ENCODE measurements at places on chromosomes 6 and 20.
A peak's percentile ranks its signal among the peaks of the same experiment; 100 is the strongest.

- H3K27ac ChIP-seq = no peak overlapping the region
- H3K4me1 ChIP-seq = peaks cover 39% of the 10 kb centered on the region
- peaks cover 11% of the 10 kb centered on the region for H3K36me3 ChIP-seq
- peak; percentile 74 for DNase-seq
- peaks cover 7% of the 10 kb centered on the region for H3K27me3 ChIP-seq
These were observed 17.5 kb downstream of the DNMT3B start for GRCh38 chr20:32779500-32780211.

GRCh38 chr20:45300961-45301360 lies 5.7 kb upstream of the RBPJL start:
- H3K36me3 ChIP-seq = no peaks in the 10 kb centered on the region
- peak; percentile 74 for DNase-seq
- no peaks in the 10 kb centered on the region for H3K4me1 ChIP-seq
- H3K27me3 ChIP-seq = peaks cover 10% of the 10 kb centered on the region
- no peak overlapping the region for H3K27ac ChIP-seq
- no peak overlapping the region for H3K4me3 ChIP-seq

GRCh38 chr20:38414769-38415450 lies 20.2 kb downstream of the SNHG17 start:
- H3K27me3 ChIP-seq = no peaks in the 10 kb centered on the region
- no peak for DNase-seq
- peaks cover 4% of the 10 kb centered on the region for H3K36me3 ChIP-seq
- no peak overlapping the region for H3K27ac ChIP-seq

- H3K27me3 ChIP-seq = no peaks in the 10 kb centered on the region
- DNase-seq = no peak
- H3K4me3 ChIP-seq = no peak overlapping the region
- H3K36me3 ChIP-seq = no peaks in the 10 kb centered on the region
These were observed 41.2 kb downstream of the BCAS1 start for GRCh38 chr20:54029176-54029575.

- peaks cover 21% of the 10 kb centered on the region for H3K4me1 ChIP-seq
- no peak for DNase-seq
- H3K4me3 ChIP-seq = peak overlapping the region; percentile 60
- peaks cover 21% of the 10 kb centered on the region for H3K27me3 ChIP-seq
- H3K27ac ChIP-seq = peak overlapping the region; percentile 59
These were observed 22.2 kb downstream of the HLA-F start for GRCh38 chr6:29745386-29745785.

- DNase-seq = no peak
- peaks cover 45% of the 10 kb centered on the region for H3K4me1 ChIP-seq
- no peaks in the 10 kb centered on the region for H3K36me3 ChIP-seq
- H3K4me3 ChIP-seq = no peak overlapping the region
These were observed 48.5 kb upstream of the NT5E start for GRCh38 chr6:85401186-85402021.

DNA sequence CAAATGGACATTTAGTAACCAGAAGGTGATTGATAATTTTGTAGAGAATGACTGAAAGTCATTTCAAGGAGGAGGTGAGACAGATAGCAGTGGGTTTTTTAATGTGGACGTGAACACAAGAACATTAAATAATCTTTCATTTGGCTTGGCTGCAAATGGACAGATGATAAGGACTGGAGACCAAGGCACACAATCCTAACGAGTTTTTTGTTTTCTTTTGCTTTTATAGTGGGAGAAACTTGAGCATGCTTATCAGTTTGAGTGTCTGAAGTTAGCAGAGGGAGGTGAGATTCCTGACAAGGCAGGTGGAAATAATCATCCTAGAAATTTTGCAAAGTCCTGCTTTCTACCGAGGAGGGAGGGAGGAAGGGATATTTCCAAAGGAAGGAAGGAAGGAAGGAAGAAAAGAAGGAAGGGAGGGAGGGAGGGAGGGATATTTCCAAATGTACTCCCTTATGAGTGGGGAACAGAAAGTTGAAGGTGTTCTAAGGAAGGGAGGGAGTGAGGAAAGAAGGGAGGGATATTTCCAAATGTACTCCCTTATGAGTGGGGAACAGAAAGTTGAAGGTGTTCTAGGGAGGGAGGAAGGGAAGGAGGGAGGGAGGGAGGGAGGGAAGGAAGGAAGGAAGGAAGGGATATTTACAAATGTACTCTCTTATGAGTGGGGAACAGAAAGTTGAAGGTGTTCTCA lies 63.1 kb downstream of the RNF217 start:
- H3K27ac ChIP-seq = no peak overlapping the region
- DNase-seq = no peak
- peaks cover 2% of the 10 kb centered on the region for H3K27me3 ChIP-seq
- H3K36me3 ChIP-seq = peaks cover 15% of the 10 kb centered on the region
- no peaks in the 10 kb centered on the region for H3K4me1 ChIP-seq

DNA sequence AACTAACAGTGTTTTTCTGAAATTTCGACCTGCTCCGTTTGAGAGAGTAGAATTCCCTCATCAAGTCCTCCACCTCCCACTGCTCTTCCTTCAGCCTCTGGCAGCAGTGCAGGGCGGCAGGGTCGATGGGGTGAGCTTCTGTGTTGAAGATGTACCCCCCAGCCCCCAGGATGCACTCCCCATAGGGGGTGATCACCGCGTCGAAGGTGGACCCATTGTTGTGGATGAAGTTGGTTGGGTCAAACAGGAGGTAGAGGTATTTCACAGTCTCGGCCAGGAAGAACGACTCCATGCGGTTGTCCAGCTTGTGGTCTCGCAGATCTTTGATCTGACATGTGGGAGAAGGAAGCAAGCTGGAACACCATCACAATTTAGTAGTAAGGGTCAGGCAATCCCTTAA lies 23.0 kb upstream of the TRPC4AP start:
- H3K36me3 ChIP-seq = peaks cover 41% of the 10 kb centered on the region
- no peak overlapping the region for H3K27ac ChIP-seq
- H3K4me3 ChIP-seq = peak overlapping the region; percentile 8
- peaks cover 15% of the 10 kb centered on the region for H3K4me1 ChIP-seq
- DNase-seq = no peak
- peaks cover 2% of the 10 kb centered on the region for H3K27me3 ChIP-seq

DNA sequence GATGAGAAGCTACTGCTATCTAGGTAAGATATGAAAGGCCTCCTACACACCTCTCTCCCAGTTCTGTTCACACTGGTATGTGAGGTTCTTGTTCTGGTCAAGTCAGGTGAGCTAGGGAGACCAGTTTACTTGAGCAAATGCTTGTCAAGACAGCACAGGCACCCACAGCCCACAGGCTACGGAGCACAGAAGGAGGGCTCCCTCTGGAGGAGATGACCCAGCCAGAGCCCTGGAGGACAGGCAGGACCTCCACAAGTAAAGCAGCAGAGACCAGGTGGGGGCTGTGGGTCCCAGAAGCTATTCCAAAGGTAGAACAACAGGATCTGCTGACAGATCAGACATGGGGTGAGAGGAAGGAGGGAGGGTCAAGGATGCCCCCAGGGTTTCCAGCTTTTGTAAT lies 13.2 kb downstream of the MMP24OS start:
- no peak overlapping the region for H3K4me3 ChIP-seq
- H3K27me3 ChIP-seq = peaks cover 7% of the 10 kb centered on the region
- no peak overlapping the region for H3K27ac ChIP-seq
- peaks cover 8% of the 10 kb centered on the region for H3K36me3 ChIP-seq
- H3K4me1 ChIP-seq = peaks cover 11% of the 10 kb centered on the region
- DNase-seq = peak; percentile 58

GRCh38 chr20:10209091-10209490 lies 9.5 kb upstream of the SNAP25 start:
- H3K27ac ChIP-seq = no peak overlapping the region
- DNase-seq = no peak
- no peaks in the 10 kb centered on the region for H3K27me3 ChIP-seq
- H3K36me3 ChIP-seq = no peaks in the 10 kb centered on the region
- no peak overlapping the region for H3K4me3 ChIP-seq
- no peaks in the 10 kb centered on the region for H3K4me1 ChIP-seq

DNA sequence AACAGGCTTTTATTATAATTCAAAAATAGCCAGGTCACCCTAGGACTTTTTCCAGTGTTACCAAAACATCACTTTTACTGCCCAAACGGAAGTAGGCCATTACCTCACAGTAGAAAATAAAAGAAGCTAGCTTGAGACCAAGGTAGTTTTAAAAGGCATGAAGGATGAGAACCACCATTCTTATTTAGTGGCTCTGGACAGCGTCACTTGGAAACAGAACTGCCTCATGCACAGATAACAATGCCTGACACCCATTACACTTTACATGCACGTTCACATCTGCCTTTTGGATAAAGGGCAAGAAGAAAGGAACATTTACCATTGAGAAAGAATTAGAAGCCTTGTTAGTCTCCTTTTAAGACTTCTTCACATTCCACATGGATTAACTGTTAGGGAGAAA lies 1.9 kb upstream of the PAQR8 start:
- peaks cover 9% of the 10 kb centered on the region for H3K27me3 ChIP-seq
- H3K4me1 ChIP-seq = peaks cover 14% of the 10 kb centered on the region
- H3K4me3 ChIP-seq = no peak overlapping the region
- H3K36me3 ChIP-seq = peaks cover 3% of the 10 kb centered on the region
- H3K27ac ChIP-seq = no peak overlapping the region

DNA sequence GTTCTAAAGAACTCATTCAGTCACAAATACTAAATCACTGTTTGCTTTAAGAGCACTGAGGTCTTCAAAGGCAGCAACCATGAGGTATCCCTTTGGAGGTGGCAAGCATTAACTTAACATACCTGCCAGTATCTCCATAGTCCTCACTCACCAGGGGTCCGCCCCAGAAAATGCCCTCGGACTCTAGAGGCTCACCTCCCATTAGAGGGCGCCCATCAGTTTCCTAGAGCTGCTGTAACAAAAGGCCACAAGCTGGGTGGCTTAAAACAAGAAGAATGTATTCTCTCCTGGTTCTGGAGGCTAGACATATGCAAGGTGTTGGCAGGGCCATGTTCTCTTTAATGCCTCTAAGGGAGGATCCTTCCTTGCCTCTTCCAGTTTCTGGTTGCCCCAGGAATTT lies 12.0 kb upstream of the RNGTT start:
- H3K27me3 ChIP-seq = peaks cover 15% of the 10 kb centered on the region
- peaks cover 12% of the 10 kb centered on the region for H3K4me1 ChIP-seq
- no peak overlapping the region for H3K4me3 ChIP-seq
- no peak overlapping the region for H3K27ac ChIP-seq

DNA sequence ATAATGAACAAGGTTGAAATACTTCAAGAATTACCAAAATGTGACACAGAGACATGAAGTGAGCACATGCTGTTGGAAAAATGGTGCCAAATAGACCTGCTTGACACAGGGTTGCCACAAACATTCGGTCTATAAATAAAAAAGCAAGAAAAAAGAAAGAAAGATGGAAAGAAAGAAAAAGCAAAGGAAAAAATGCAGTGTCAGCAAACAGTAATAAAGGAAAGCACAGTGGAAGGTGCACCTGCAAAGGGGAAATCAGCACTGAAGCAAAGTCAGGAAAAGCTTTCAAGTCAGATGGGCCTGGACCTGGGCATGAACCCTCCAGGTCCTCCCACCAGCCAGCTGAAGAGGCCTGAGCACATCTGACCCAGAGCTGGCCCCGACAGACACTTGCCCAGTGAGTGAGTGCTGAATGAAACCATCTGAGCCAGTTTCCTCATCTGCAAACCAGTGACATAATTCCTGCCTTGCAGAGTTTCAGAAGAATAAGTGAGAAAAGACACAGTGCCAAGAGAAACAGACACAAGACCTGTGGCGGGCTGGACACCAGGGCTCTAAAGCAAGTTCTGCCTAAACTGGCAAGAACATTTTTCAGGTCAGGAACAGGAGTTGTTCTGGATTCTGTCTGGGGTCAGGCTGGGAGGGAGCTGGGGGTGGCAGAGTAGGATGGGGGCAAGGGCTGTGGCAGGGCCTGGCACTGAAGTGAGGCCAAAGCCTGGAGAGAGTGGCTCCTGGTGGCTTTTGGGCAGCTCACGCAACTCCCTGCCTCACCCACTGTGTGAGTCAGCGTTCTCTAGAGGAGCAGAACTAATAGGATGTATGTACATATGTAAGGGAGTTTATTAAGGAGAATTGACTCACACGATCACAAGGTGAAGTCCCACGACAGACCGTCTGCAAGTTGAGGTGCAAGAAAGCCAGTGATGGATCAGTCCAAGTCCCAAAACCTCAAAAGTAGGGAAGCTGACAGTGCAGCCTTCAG lies 23.9 kb upstream of the MICB start:
- H3K36me3 ChIP-seq = no peaks in the 10 kb centered on the region
- DNase-seq = no peak

GRCh38 chr20:57440678-57441509 lies 49.7 kb downstream of the RBM38 start:
- H3K36me3 ChIP-seq = no peaks in the 10 kb centered on the region
- H3K4me3 ChIP-seq = no peak overlapping the region
- H3K4me1 ChIP-seq = no peaks in the 10 kb centered on the region
- H3K27me3 ChIP-seq = peaks cover 7% of the 10 kb centered on the region

DNA sequence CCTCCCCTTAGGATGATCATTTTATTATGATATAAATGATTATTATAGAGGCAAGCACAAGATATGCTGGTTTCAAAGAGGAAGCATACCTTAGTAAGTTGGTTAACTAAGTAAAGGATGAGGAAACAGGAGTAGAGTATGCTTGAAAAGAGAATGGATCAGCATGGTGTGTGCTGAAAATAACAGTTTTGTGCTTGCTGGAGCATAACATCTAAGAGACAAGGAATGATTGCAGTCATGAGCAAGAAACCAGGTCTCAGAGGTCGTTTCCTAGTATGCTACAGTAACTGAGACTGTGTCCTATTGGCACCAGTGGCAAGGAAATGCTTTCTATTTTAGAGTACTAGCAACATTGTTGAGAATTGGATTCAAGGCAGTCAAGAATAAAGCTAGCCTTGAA lies 34.1 kb downstream of the CDC40 start:
- no peak overlapping the region for H3K4me3 ChIP-seq
- peaks cover 28% of the 10 kb centered on the region for H3K36me3 ChIP-seq
- H3K27ac ChIP-seq = no peak overlapping the region

DNA sequence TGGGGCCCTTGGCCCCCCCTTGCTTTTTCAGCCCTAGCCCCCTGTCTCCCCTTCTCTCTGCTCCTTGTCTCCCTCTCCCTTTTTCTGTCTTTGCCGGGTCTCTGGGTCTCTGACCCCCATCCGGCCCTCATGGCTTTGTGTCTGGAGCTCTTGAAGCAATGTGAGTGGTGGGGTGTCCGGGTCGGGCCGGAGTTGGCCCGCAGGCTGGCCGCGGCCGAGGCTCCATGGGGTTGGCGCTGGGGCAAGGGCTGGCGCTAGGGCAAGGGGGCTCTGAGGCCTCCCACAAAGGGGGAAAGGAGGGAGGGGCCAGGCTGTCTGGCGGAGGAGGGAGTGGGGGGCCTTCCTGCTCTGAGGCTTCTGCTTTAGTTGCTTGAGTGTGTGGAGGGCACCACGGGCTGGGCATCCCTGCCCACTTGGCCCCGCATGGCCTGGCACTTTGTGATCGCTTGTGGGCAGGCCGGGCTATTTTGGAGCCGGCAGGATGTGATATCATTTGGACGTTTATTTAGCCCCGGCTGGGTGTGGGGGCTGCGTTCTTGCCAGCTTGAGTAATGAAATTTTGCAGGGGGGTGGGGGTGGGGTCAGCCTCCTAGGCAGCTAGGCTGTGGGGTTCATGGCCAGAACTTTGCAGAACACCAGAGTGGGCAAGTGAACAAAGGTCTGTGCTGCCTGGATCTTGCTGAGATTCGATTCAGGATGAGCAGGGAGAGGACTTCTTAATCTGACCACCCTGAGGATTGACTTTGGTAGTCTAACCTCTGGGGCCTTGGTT lies 78.7 kb upstream of the MYL9 start:
- DNase-seq = no peak
- peak overlapping the region; percentile 93 for H3K27ac ChIP-seq
- H3K4me3 ChIP-seq = peak overlapping the region; percentile 99
- H3K4me1 ChIP-seq = peaks cover 48% of the 10 kb centered on the region
- peaks cover 21% of the 10 kb centered on the region for H3K36me3 ChIP-seq

- H3K27ac ChIP-seq = no peak overlapping the region
- no peak overlapping the region for H3K4me3 ChIP-seq
- H3K4me1 ChIP-seq = no peaks in the 10 kb centered on the region
- H3K27me3 ChIP-seq = peaks cover 5% of the 10 kb centered on the region
- DNase-seq = peak; percentile 79
These were observed 75.7 kb upstream of the BHLHE23 start for GRCh38 chr20:63082308-63082938.

All from endothelial cell (in vitro differentiated cells).